ENCODE measurements at places on chromosomes 11 and 22.

DNA sequence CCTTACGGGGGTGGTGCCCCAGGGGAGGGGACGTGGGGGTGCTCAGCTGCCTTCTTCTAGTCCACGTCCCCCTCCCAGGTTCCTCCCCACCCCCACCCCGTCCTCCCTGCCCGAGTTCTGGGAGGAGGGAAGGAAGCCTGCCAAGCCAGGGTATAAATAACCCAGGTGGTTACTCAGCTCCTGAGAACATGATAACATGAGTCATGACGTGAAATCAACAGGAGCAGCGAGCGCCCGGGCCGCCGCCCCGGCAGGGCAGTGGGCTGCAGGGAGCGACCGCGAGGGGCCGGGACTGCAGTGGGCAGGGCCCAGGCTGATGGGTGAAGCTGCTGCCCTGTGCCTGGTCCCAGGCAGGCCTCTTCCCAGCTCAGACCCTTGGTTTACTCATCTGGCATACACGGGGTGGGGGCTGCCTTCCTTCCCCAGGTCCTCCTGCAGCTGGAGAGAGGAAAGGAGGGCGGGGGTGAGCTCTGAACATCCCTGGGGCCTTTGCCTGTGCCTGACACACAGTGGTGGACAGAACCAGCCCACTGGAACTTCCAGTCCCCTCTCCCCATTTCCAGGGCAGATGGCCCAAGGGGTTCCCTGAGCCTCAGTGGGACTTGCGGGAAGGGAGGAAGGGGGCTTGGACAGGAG lies 8.8 kb upstream of the PDGFB start:
- DNase-seq: no peak

- DNase-seq: no peak
Observed at GRCh38 chr11:99065121-99065520, 44.4 kb downstream of the CNTN5 start.

DNA sequence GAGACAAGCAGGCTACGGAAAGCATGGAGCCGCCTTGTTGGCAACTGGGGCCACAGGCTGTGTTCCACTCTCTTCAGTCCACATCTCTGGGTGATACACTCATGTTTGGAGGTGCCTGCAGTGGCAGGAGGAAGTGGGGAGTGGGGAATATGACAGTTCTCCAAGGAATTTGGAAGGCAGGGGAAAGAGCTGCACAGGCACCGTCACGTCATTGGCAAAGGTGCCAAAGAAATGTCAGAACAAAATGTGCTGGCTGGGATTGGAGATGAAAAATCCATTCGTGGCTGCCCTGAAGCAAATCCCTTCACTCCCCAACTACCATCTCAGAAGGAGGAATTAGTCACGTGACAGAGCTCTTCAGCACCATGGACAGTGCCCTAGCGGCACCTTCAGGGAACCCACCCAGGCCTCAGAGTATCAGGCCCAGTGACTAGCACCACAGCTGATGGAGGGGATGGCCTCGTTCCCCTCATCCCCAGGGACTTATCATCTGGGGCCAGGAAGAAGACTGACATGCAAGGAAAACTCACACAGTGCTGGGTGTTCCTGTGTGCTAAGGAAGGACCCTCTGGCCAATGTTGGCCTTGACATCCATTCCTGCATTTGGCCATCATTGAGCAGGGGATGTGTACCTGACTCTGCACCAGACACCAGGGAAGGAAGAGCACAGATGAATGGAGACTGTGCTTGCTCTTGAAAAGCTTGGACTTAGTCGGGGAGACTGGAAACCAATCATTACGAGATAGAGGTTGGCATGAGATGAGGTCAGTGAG lies 48.5 kb upstream of the PRDM11 start:
- peak; percentile 85 for DNase-seq

DNA sequence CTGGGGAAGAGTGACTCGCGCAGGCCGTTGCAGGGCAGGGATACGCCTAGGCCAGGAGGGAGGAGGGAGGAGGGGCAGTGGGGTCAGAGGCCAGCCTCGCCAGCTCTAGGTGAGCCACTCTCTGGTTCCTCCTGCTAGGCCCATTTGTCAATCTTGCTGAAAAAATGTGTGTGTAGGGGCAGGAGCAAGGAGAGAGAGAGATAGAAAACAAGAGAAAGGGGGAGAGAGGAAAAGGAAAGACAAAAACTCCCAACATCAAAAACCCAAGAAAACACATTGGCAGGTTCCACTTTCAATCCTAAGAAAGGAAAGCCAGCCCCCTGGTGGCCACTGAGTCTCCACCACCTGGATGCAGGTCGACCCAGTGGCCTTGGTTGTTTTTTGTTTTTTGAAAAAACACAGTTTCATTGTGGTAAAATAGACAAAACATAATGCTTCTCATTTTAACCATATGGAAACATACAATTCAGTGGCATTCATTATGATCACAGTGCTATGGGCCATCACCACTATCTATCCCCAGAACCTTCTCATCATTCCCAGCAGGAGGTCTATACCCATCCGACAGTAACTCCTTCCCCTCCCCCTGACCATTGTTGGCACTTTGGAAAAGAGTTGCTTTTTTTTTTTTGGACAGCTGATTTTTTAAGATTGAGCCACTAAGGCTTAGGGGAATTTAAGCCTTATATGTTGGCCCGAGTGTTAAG lies 10.9 kb downstream of the OMP start:
- no peak for DNase-seq

GRCh38 chr22:33544707-33545106 lies 375.6 kb downstream of the LARGE1 start:
- no peak for DNase-seq

GRCh38 chr22:41996826-41997225 lies 1.8 kb upstream of the WBP2NL start:
- no peak for DNase-seq

All from right forelimb (tissue), 1 donor.